ENCODE measurements at places on chromosomes 3 and 15.

- no peak for DNase-seq
Observed at GRCh38 chr3:66153481-66154443, 67.0 kb upstream of the SLC25A26 start.

- no peak for DNase-seq
Observed at GRCh38 chr15:65833501-65834205, 35.6 kb upstream of the RAB11A start.

DNA sequence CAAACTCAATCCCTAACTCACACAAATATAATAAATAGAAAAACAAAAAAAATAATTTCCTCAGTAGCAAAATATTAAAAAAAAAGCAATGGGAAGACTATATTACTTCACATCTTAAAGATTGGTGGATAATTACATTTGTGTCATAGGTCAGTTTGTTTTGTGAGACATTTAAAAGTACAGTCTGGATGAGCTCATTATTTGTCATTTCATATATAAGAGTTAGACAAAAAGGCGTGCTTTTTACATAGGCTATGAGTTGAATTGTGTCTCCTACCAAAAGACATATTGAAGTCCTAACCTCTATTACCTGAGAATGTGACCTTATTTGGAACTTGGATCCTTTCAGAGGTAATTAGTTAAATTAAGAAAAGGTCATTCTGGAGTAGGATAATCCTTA, 710.1 kb upstream of the CBLB start:
- DNase-seq, result no peak

- DNase-seq, result no peak
Observed at GRCh38 chr3:185920184-185920583, 17.6 kb downstream of the TRA2B start.

GRCh38 chr3:51916418-51916817, 13.3 kb upstream of the IQCF1 start:
- no peak for DNase-seq

DNA sequence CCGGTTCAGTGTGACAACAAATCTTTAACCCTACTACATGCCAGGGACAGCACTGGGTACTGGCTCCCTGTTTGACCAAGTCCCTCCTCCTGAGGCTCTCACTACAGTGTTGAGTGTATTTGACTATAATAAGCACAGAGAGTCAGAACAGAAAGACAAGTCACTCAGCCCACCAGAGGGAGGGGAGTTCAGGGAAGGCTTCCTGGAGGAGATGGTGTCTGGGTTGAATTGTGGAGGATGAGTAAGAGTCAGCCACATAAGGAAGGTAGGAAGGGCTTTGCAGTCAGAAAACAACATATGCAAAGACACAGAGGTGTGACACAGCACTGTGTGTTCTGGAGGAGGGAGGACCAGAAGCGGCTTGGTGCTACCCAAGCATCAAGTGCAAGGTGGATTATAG, 17.7 kb downstream of the MEGF11 start:
- no peak for DNase-seq

DNA sequence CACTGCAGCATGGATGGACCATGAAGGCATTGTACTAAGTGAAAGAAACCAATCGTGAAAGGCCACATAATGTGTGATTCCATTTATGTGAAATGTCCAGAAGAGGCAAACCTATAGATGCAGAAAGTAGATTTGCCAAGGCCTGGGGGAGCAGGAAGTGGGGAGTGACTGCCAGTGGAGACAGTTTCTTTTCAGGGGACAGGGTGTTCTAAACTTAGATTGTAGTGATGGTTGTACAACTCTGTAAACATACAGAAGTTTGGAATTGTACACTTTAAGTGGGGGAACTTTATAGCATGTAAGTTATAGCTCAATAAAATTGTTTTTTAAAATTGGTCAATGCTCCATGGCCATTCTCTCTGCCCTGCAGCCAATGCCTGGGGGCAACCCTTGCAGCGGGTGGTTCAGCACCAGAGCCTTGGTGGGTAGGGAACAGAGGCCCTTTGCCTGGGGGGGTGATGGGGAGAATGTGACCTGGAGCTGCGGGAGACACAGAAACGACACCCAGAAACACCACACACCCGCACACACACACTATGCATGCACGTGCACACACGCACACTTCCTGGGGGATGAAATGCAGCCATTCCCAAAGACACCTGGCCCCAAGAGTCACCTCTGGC, 43.1 kb downstream of the DNAJB8 start:
- no peak for DNase-seq

DNA sequence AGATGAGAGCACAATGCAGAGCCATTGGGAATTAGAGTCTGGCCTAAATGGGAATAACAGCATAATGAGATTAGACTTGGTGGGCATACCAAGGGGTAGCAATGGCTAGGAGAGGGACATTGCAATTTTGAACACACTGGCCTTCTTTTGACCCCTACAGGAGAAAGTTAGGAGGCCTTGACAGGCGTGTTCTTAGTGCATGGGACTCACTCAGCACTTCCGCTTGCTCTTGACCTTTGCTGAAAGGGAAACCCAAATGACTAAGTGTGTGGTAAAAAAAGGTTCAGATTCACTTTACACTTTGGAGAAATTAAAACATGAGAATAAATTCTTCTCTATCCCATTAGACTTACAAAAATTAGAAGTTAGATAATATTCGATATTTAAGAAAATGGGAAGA, 317.4 kb downstream of the DIPK2A start:
- DNase-seq, result no peak

- no peak for DNase-seq
Observed at GRCh38 chr3:111725706-111726105, 130.6 kb upstream of the ZBED2 start.

GRCh38 chr3:116164039-116164438, 281.2 kb downstream of the LSAMP start:
- DNase-seq, result no peak

- DNase-seq, result no peak
Observed at GRCh38 chr3:136994772-136995516, 37.2 kb downstream of the IL20RB start.

GRCh38 chr15:80081390-80081789, 21.9 kb downstream of the ZFAND6 start:
- no peak for DNase-seq

DNA sequence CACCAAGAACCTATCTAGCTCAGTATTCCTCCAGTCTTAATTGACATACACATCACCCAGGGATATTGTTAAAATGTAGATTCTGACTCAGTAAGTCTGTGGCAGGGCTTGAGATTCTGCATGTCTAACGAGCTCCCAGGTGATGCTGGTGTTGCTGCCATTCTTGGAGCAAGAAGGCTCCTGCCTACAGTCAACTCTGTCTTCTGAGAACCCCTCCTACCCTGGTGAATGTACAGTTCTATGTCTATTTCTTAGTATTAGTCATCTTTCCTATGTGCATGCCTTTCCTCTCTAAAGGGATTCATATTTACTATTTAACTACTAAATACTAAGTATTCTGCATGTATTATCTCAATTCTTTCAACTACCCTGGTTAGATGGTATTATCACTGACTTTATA, 268.7 kb downstream of the EDEM1 start:
- no peak for DNase-seq

GRCh38 chr15:58212909-58213526, 74.8 kb downstream of the AQP9 start:
- no peak for DNase-seq

GRCh38 chr15:100348578-100348977, 6.8 kb upstream of the ADAMTS17 start:
- DNase-seq, result no peak

DNA sequence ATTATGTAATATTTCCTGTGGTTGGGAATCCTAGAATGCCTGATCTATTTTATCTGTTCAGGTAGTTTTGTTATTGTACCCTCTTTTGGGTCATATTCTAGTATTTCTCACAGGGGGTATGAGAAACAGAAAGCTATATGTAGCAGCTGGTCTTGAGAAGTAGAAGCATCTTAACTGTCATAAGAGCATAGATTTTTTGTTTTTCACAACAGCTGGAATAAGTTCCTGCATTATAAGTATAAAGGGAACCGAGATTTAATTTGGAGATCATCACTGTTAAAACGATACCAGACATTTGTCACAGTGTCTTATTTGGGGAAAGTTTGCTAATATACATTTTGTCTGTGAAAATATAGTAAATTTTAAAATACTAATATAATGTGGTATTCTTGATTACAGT, 4.8 kb downstream of the RAP2B start:
- no peak for DNase-seq

DNA sequence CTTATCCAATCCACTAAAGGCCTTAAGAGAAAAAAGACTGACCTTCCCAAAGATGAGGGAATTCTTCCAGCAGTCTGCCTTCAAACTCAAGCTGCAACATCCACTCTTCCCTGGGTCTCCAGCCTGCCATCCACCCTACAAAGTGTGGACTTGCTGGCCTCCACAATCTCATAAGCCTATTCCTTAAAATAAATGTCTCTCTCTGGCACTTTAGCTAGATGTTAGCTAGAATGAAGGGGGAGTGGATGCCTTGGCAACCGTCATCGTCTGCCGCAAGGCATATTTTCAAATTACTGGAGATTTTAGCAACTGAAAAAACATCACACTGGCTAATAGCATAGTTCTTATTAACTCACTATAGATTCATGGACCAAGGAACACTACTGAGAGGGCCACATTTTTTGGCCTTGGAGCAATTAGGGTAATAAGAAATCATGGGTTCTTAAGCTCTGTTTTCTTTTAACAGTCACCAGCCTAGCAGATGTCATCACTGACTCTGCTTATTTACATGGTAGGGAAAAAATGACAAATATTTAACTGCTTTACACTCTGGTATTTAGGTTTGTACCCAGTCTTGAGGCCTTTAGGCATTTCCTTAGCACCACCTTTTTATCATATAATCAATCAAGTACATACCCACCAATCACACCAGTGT, 245.3 kb downstream of the MYRIP start:
- DNase-seq, result no peak

- no peak for DNase-seq
Observed at GRCh38 chr3:115785782-115786181, 162.5 kb downstream of the GAP43 start.

- no peak for DNase-seq
Observed at GRCh38 chr3:175731543-175731942, 872.4 kb downstream of the NAALADL2 start.

DNA sequence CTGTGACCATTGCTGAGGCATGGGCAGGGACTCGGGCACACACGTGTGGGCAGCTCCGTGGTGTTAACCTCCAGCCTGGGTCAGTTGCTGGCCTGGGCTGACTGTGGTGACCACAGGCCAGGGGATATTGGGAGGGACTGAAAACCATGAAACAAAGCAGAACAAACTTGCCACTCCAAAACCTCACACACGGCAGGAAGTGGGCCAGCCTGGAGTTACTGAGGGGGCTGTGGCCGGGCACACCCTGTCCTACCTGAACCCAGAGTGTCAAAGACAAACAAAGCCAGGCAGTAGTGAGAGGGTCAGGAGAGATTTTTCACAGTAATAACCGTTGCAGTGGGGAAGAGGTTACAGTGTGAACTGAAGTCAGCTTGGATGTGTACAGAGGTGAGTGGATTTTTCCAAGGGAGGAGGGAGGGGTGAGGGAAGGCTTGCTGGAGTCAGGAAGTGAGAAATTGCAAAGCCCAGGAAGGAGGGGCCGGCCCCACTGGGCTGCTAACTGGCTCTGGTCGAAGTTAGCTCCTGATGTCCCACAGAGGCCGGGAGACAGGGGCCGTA, 40.0 kb upstream of the ATP10A start:
- no peak for DNase-seq

DNA sequence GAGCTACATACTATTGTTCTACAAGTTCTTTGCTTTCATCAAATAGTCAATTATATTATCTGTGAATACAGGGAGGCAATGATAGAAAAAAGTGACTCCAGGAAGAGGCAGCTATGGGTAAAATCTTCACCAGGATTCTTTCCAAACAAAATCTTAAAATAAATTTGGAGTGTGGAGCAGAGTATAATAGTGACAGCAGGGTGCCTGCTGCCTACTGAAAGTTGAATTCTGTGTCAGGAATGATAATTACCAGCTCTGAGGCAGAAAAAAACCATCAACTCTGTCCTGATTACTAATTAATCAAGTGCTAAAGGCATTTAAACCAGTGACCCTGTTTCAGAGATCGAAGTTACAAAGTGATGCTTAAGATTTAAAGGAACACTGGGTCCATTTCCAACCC, 148.0 kb downstream of the DIPK2A start:
- no peak for DNase-seq

GRCh38 chr3:31423482-31423881, 109.2 kb upstream of the STT3B start:
- DNase-seq, result no peak

DNA sequence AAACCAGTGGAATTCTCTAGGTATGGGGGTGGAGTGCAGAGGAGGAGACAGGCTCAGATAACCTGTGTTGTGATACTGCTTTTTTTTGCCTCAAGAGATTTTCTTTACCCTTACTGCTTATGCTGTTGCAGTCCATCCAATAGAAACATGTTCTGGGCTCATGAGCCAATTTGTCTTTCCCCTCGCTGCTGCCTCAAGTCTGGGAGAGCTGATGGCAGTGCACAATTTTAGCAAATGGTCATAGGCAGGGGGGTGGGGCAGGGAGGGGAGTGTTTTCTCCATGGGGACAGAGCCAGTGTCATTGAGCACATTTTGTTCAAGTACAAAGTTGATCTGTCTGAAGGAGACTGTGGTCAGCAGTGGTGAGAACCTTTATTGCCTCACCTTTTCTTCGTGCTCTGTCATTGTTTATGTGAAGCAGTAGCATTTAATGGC, 134.9 kb downstream of the MBNL1 start:
- no peak for DNase-seq

DNA sequence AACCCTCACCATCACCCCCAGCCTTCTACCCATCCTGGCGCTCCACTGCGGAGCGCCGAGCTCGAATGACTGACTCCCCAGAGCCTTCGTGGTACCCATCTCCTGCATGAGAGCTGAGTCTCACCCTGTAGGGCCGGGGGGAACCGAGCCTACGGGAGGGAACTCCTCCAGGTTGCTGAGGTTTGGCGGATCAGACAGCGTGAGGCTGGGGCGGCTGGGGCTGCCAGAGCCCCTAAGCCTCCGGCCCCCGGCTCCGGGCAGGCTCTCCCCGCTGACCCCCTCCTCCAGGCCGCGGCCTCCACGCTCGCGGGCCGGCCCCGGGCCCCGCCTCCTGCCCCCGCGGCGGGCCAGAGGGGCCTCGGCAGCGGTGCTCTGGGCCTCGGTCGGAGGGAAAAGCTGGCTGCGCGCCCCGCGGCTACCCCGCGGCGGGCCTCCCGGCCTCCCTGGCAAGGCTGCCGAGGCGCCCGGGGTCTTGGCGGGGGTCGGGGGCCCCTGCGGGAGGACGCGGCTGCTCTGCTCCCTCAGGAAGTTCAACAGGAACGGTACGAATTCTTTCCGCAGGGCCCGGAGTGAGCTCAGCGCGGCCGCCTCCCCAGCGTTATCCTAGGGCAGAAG, 643 bp downstream of the CDAN1 start:
- no peak for DNase-seq

Data from progenitor cell of endocrine pancreas (in vitro differentiated cells).